ENCODE measurements at places on chromosomes 3 and 15. TPM values are rescaled to one million over a fixed set of nuclear protein-coding genes. Genes with fewer than 3 reads are reported as not detected.

Gene FRMD4B
- 60.7 TPM for total RNA-seq

Gene MME
- 79.1 TPM for total RNA-seq

Gene TMEM266
- 2.5 TPM for total RNA-seq

Gene KLF15
- total RNA-seq: 44.6 TPM

Gene MOBP
- not detected for total RNA-seq

Gene UBL7
- total RNA-seq: 40.8 TPM

DNA sequence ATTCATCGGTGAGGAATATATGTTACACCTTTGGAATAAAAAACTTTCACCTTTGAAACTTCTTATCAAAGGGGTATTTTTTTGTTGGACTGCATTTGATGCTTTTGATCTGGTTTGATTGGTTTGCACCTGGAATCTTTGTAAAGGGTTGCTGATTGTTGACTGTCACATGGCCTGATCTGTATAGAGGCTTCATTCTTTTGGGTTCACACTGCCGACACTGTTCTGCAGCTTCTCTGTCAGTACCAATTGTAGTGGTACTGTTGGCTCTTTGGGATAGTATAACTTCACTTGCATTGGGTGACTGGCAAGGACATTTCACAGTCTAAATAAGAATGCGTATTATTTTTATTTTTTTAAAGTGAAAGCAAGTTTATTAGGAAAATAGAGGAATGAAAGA is 155.7 kb downstream of the DOCK3 start:
- DNase-seq: no peak

- no peak for DNase-seq
Measured at GRCh38 chr3:126197854-126198584, 17.6 kb upstream of the ALDH1L1 start.

- no peak for DNase-seq
Measured at GRCh38 chr15:99283717-99284116, 32.4 kb downstream of the LRRC28 start.

GRCh38 chr3:15014606-15015328 is 50.3 kb downstream of the MRPS25 start:
- no peak for DNase-seq

GRCh38 chr3:14265246-14265962 is 86.8 kb downstream of the LSM3 start:
- DNase-seq: no peak

DNA sequence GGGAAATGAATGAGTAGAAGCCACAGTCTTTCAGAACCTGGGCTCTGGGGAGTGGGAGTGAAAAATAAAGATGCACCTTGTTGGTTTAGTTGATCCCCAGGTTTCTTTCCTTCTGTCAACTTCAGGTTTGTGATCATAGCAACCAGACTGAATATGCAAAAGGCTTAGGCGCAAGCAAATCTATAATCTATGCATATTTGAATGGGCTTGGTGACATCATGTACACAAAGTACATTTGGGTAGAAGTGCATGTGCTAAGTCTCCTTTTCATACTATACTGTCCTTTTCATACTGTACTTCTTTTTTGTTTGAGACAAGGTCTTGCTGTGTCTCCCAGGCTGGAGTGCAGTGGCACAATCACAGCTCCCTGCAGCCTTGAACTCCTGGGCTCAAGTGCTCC is 132.4 kb upstream of the C2CD4B start:
- no peak for DNase-seq

GRCh38 chr3:83842511-83842910 is 1116.3 kb upstream of the CADM2 start:
- no peak for DNase-seq

DNA sequence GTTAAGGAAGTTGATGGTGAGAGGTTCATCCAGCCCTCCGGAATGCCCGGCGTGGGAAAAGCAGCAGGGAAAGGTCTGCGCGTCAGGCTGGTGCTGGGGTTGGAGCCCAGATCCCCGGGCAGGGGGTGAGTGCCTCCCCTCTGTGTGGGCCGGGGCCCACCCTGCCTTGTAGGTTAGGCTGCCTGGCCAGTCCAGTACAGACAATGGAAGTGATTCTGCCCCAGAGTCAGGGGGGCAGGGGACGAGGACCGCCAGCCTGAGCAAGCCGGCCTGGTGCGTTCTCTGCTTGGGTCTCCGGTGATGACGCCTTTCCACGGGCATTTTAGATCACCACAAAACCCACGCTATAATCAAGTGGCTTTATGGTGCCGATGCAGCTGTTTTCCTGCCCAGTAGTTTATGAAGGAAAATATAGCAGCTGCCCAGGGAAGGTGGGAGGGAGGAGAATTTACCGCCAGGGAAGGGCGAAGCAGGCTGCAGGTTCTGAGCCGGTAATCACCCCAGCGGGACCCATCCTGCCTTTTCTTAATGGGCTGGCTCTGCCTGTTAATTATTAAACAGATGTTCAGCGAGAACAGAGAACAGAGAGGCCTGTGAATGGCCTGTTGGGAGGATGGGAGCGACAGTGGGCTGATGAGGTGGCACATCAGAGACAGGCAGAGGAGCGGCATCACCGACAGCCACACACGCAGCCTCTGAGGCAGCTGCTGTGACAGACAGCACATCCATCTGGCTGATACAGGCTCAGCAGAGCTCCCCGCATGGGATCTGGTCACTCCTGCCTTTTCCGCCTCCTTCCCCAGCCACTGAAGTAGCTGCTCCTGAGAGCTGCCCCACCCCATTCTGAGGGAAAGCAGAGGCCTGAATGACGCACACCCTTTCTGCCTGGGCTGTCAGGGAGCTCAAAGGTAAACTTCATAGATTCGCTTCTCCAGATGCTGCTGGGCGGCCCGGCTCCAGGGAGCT is 35.2 kb downstream of the BDH1 start:
- peak; percentile 76 for DNase-seq

DNA sequence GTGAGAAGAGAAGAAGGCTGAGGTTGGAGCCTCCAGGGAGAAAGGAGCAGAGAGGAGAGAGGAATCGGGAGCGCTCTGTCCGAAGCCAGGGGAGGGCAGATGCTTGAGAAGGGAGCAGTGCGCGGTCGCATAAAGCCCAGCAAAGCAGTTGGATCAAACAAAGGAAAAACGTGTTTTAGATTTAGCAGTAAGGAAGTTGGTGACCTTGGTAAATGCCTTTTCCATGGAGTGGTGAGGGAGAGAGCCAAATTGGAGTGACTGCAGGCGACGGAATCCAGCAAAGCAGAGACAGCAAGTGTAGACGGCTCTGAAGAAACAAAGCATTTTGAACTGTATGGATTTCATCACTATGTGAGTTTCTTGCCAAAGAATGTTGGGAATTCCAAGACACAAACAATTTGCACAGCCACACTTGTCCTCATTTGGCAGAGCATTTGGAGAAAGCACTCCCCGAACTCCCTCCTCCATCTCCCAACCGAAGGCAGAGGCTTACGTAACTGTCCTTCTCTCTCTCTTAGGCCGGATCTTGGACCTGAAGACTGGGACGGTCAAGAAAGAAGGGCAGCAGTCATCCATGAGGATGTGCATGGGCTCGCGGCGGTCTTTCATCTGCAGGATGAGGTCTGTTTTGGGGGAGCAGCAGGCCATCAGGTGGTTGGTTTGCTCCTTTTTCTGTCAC is 103.6 kb downstream of the ARNT2 start:
- DNase-seq: no peak

GRCh38 chr3:184544513-184544861 is 17.1 kb upstream of the EPHB3 start:
- no peak for DNase-seq

DNA sequence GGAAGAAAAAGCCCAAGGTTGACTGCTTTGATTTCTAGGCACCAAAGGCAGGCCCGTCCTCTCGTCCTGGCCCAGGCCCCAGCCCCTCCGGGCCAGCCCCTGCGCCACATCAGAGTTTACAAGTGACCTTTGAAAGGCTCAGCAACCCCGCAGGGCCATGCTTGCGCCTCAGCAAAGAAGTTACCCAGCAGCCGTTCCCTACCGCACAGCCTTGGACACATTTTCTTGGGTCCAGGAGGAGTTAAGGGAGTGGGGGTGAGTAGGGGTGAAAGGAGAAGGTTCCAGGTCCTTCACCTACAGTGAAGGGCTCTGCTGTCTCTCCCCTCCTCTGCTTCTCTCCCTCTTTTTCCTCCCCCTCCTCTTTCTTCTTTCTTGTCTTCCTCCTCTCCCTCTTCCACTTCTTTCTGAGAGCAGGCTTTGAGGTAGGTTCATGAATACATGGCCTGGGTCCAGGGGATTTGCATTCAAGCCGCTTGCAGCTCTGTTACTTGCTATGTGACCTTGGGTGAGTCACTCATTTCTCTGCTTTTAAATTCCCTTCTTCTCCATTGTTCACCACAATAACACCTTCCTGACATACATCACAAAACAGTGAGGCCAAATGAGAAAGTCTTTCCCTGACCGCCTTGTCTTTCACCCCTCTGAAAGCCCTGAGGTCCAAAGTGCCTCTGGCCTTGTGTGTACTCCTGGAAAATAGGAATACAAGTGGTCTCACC is 223.3 kb upstream of the TPRG1 start:
- no peak for DNase-seq

DNA sequence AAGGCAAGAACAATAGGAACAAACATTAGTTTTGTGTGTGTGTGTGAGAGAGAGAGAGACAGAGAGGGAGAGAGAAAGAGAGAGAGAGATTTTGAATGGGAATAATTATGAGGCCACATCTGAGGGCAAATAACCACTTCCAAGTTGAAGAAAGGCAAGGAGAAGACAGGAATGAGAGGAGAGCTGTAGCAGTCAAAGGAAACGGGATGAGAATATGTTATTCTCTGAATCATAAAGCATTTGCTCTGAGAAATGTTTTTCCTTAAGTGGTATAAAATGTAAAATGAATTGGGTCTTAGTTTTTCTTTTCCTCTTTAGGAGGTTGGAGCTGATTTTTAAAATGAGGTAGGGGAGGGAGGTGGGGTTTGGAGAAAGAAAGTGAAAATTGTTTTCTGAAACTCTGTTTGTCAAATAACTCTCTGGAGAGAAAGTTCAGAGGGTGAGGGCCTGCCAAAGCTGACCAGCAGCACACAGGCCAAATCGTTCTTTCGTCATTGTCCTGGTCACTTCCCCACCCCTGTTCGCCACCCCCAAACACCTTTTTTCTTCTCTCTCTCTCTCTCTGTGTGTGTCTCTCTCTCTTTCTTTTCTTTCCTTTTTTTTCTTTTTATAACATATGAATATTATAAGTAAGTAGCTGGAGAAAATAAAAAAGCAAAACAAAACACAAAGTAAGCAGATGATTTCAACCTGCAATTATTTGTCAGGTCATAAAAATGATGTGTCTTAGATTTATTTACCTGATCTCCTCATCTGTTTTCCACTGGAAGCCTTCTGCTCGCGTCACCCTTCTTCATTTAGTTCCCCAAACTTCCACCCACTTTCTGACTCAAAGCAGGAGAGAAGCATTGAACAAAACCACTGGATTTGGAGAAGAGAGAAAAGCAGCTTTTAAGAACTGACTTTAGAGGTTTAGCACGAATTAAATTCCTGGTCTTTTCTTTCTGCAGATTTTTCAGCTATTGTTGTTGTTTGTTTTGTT is 110.6 kb downstream of the LPP start:
- no peak for DNase-seq

DNA sequence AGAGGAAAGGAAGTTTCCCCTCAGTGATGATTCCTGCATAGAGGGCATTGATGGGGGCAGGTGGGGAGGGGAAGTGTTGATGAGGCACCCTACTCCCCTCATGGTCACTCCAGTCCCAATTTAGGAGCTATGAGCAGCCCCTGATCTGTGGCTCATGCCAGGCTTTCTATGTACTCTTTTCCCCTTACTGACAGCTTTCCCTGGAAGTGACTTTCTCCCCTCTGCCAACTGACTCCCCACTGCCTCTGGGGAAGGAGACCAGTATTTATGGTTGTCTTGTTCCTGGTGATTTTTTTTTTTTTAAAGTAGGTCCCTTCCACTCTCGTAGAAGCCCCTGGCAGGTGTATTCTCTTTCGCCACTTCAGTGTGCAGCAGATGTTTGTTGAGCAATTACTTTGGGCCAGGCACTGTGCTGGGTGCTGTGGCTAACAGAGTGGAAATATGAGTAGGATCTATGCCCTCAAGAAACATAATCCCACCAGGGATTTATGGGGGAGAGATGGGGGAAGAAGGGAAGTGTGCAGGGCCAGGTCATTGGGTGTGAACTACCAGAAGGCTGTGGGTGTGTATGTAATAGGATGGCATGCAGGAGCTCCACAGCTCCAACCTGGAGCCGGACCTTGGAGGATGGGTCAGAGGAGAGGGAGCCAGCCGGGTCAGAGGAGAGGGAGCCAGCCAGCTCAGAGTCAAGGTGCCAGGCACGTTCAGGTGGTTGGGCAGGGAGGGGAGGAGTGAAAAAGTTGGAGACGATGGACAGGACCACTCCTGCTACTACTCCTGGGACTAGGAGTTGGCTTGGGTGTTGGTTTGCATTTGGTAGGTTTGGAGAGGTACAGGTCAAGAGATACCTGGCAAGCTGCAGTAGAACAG is 3.5 kb downstream of the SMAD6 start:
- no peak for DNase-seq

GRCh38 chr3:128425846-128426127 is 40.9 kb downstream of the DNAJB8 start:
- DNase-seq: no peak

- DNase-seq: no peak
Measured at GRCh38 chr15:34753236-34753894, 1.4 kb downstream of the GJD2 start.

DNA sequence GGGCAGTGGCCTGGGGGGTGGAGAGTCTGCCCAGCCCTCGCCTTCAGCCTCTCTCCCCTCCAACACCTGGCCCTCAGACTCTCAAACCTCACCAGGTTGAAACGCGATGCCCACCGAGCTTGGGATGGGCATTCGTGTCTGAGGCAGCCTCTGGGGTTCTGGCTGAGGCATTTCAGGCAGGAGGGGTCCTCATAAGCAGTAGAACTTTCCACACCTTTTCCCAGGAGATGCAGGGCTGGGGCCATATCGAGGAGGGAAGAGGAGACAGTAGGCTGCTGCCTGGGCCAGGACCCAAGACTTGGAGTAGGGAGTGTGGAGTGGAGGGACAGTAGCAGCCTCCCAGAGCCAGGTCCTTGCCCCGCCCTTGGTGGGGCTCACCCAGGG is 24.6 kb downstream of the ACAA1 start:
- DNase-seq: no peak

Data from upper lobe of right lung (tissue), 1 donor.